Thyroid gland (tissue), 4 donors: ENCODE measurements at places on chromosomes 6 and 20. TPM values are rescaled to one million over a fixed set of nuclear protein-coding genes. Genes with fewer than 3 reads are reported as not detected.

DNA sequence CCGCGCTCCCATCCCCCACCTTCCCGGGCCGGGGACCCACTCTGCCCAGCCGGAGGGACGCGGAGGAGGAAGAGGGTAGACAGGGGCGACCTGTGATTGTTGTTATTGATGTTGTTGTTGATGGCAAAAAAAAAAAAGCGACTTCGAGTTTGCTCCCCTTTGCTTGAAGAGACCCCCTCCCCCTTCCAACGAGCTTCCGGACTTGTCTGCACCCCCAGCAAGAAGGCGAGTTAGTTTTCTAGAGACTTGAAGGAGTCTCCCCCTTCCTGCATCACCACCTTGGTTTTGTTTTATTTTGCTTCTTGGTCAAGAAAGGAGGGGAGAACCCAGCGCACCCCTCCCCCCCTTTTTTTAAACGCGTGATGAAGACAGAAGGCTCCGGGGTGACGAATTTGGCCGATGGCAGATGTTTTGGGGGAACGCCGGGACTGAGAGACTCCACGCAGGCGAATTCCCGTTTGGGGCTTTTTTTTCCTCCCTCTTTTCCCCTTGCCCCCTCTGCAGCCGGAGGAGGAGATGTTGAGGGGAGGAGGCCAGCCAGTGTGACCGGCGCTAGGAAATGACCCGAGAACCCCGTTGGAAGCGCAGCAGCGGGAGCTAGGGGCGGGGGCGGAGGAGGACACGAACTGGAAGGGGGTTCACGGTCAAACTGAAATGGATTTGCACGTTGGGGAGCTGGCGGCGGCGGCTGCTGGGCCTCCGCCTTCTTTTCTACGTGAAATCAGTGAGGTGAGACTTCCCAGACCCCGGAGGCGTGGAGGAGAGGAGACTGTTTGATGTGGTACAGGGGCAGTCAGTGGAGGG is 2.8 kb downstream of the SOX4 start:
- peak overlapping the region; percentile 62 for H3K4me3 ChIP-seq
- no peaks in the 10 kb centered on the region for H3K27me3 ChIP-seq
- peak overlapping the region; percentile 97 for H3K27ac ChIP-seq
- H3K36me3 ChIP-seq, result no peaks in the 10 kb centered on the region
- DNase-seq, result peak; percentile 64
- peaks cover 7% of the 10 kb centered on the region for H3K4me1 ChIP-seq

DNA sequence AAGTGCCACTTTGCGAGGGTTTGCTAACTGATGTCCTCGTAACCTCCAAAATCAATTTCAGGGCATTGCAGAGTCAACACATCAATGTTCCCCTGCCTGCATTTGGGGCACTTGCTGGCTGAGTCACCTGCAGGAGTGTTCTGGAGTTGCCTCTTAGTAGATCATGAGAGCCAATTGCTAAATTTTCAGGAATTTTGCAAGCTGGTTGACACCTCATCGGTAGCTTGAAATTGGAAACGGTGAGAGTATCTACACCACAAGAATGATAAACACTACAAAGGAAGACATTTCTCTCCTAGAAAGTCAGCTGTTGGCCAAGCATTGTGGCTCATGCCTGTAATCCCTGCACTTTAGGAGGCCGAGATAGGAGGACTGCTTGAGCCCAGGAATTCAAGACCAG is 10.8 kb upstream of the BFSP1 start:
- peak; percentile 58 for DNase-seq
- H3K27me3 ChIP-seq, result no peaks in the 10 kb centered on the region
- no peak overlapping the region for H3K4me3 ChIP-seq
- peak overlapping the region; percentile 89 for H3K27ac ChIP-seq

- DNase-seq, result no peak
- H3K27ac ChIP-seq, result peak overlapping the region; percentile 91
- no peak overlapping the region for H3K4me3 ChIP-seq
- H3K36me3 ChIP-seq, result no peaks in the 10 kb centered on the region
- H3K27me3 ChIP-seq, result no peaks in the 10 kb centered on the region
- peaks cover 3% of the 10 kb centered on the region for H3K4me1 ChIP-seq
These were observed 1.8 kb downstream of the EPB41L2 start for GRCh38 chr6:131061041-131061750.

The OR2J1 gene
- total RNA-seq, result not detected

The CLVS2 gene
- not detected for total RNA-seq

The POPDC3 gene
- total RNA-seq, result 0.33 TPM

- no peaks in the 10 kb centered on the region for H3K36me3 ChIP-seq
- peak; percentile 62 for DNase-seq
- H3K4me3 ChIP-seq, result no peak overlapping the region
- no peaks in the 10 kb centered on the region for H3K27me3 ChIP-seq
These were observed 1163.6 kb upstream of the CITED2 start for GRCh38 chr6:140537834-140538705.

DNA sequence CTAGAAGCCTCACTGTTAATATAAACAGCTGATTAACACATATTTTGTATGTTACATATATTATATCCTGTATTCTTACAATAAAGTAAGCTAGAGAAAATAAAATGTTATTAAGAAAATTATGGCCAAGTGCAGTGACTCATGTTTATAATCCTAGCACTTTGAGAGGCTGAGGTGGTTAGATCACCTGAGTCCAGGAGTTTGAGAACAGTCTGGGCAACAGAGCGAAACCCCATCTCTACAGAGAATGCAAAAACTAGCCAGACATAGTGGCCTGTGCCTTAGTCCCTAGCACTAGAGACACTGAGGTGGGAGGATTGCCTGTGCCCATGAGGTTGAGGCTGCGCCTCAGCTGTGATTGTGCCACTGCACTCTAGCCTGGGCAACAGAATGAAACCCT is 81.9 kb downstream of the NCOA3 start:
- peak; percentile 23 for DNase-seq
- H3K4me3 ChIP-seq, result no peak overlapping the region
- H3K36me3 ChIP-seq, result no peaks in the 10 kb centered on the region
- H3K27ac ChIP-seq, result no peak overlapping the region
- H3K27me3 ChIP-seq, result no peaks in the 10 kb centered on the region
- peaks cover 13% of the 10 kb centered on the region for H3K4me1 ChIP-seq

- no peaks in the 10 kb centered on the region for H3K27me3 ChIP-seq
- peaks cover 26% of the 10 kb centered on the region for H3K4me1 ChIP-seq
- no peak for DNase-seq
- H3K27ac ChIP-seq, result no peak overlapping the region
These were observed 591.4 kb downstream of the RNF144B start for GRCh38 chr6:18978337-18979128.

The HLA-DQB2 gene
- total RNA-seq, result not detected

GRCh38 chr6:64520050-64520449 is 884.4 kb downstream of the PHF3 start:
- no peak overlapping the region for H3K4me3 ChIP-seq
- H3K36me3 ChIP-seq, result no peaks in the 10 kb centered on the region
- no peaks in the 10 kb centered on the region for H3K4me1 ChIP-seq
- no peaks in the 10 kb centered on the region for H3K27me3 ChIP-seq
